Kasumi-1 (cell line): ENCODE measurements at places on chromosomes 2 and 18.
A peak's percentile ranks its signal among the peaks of the same experiment; 100 is the strongest.

- DNase-seq: no peak
These were observed 81.5 kb downstream of the NCKAP5 start for GRCh38 chr2:133486771-133487191.

- no peak for DNase-seq
These were observed 54.4 kb upstream of the ZNF397 start for GRCh38 chr18:35186291-35187034.

GRCh38 chr2:122545821-122546220 lies 790.4 kb downstream of the TSN start:
- DNase-seq: no peak

GRCh38 chr18:12886498-12887126 lies 2.6 kb upstream of the PTPN2 start:
- peak; percentile 35 for DNase-seq

- no peak for DNase-seq
These were observed 10.3 kb downstream of the SNED1 start for GRCh38 chr2:241008711-241009121.

DNA sequence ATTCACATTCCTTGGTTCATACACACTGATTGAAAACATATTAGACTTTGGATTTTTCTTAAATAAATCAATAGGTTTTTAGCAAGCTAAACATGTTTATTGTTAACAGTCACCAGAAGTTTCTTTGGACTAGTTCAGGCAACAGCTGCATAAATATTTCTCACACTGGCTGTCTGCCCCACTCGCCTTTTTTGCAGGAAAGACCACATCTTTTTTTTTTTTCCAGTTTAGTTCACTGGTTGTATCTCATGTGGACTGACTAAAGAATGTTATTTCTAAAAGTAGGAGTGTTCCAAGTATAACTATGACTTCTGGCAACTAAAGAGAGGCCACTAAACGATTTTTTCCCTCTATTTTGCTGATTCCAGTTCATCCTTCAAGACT lies 31.1 kb downstream of the SLC40A1 start:
- no peak for DNase-seq

GRCh38 chr18:8999872-9000271 lies 102.6 kb upstream of the NDUFV2 start:
- no peak for DNase-seq

DNA sequence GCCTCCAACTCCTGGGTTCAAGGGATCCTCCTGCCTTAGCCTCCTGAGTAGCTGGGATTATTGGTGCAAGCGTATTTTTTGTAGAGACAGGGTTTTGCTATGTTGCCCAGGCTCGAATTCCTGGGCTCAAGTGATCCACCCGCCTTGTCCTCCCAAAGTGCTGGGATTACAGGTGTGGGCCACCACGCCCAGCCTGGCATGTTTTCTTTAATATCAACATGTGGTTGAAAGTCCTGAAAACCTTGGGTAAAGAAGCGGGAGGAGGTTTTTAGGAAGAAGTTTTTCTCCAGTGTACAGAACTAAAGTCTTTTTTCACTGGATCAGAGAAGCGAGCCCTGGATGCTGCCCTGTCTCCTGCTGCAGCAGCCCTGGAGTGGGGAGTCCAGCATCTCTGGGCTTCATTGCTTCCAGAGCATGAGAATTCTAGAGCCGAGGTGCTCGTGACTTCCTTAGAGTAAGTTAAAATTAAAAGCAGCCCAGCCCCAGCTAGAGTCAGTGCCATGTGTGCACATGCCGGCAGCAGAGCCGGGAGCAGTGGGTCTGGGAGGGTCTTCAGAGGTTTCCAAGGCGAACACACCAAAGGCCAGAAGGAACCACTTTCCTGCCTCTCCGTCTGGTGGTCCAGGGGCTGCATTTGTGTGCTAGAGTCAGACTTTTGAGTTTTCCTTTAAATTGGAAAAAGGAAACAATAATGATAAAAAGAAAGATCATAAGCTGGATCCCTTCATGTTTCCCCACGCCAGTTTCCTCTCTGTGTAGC lies 31.2 kb downstream of the ITGB1BP1 start:
- DNase-seq: no peak

GRCh38 chr2:9702604-9703084 lies 71.8 kb upstream of the YWHAQ start:
- DNase-seq: no peak

GRCh38 chr18:37280701-37281393 lies 284.8 kb downstream of the CELF4 start:
- no peak for DNase-seq

DNA sequence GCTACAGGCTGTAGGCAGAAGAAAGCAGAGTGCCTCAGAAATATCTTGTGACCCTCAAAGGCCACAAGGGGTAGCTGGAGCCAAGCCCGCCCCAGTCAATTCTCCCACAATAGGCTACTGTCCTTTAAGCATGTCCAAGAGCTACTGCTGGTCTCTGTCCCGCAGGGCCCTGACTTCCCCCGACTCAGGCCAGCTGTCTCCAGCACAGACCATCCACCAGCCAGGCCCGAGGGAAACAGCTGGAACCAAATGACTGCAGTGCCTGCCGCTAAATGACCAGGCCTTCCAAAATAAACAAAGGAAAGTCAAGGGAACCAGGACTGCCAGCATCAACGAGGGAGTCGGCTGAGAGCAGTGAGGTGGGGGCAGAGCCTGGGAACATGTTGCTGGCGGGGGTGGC lies 36.7 kb downstream of the MCFD2 start:
- no peak for DNase-seq

- peak; percentile 71 for DNase-seq
These were observed at the start of gene TGIF1 for GRCh38 chr18:3450012-3450798. Gene TGIF1 (plus strand): TSS chr18:3450172. CDS start chr18:3450490, 318 bp downstream.

DNA sequence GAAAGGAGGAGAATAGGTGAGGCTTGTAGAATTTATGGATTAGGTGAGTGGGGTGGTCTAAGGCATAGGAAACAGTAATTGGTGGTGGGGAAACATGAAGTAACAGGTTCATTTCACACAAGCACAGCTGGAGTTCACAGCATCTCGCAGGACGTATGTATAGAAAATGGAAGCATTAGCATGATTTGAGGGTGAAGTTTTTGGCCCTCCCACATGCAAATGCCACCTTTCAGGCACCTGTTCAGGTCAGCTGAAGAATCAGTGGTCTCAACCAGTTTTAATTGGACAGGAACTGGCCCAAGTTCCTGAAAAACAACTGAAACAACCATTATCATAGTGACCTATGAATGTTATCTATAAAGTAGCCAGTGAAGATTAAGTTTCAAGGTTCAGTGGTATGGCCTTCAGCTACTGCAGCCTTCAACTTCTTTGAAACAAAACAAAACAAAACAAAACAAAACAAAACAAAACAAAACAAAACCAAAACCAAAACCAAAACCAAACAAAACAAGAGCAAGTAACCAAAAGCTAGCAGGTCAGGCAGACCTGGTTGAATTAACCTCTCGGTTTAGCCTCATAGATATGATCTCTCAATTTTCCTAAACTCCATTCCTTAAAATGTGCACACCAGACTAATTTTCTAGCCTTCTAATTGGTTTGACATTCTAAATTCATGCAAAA lies 102.1 kb upstream of the SPHKAP start:
- DNase-seq: no peak

- DNase-seq: no peak
These were observed 34.8 kb downstream of the ADNP2 start for GRCh38 chr18:80143881-80144280.

DNA sequence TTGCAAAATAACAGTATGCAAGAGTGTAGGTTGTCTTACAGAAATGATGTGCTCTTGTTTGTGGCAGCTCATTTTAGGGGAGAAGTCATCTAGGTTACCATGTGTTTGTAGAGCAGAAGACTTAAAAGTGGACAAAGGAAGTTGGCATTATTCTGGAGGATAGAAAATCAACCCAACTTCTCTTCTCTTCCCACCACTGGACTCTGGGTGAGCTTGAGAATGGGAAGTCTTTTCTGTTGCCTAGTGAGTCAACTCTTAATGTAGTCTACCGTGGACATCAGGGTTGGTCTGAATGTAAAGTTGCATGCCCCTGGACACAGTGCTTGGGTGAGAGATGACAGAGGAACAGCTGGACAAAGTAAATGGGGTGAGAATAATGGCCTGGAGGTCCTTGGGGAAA lies 98.3 kb downstream of the FMNL2 start:
- no peak for DNase-seq

GRCh38 chr2:162215162-162215561 lies 28.1 kb downstream of the FAP start:
- no peak for DNase-seq

GRCh38 chr18:8854962-8855361 lies 149.6 kb downstream of the MTCL1 start:
- no peak for DNase-seq

DNA sequence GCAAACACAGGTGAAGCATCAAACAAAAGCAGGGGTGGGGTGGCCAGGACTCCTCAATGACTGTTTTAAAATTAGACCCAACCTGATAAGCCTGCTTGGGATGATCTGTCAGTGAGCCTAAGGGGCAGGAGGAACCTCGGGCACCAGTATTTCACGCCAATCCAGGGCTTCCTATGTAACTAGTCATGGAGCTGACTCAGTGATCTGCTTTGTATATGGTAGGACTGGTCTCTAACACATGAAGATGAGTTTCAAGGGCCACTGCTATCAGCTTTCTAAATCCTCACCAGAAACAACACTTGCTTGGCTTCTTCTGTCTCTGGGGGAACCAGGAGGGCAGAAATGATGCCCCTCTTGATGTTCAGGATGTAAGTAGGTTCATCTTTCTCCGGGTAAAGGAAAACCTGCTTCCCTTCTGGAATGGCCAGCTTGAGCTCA lies 6.2 kb downstream of the APOB start:
- DNase-seq: no peak

DNA sequence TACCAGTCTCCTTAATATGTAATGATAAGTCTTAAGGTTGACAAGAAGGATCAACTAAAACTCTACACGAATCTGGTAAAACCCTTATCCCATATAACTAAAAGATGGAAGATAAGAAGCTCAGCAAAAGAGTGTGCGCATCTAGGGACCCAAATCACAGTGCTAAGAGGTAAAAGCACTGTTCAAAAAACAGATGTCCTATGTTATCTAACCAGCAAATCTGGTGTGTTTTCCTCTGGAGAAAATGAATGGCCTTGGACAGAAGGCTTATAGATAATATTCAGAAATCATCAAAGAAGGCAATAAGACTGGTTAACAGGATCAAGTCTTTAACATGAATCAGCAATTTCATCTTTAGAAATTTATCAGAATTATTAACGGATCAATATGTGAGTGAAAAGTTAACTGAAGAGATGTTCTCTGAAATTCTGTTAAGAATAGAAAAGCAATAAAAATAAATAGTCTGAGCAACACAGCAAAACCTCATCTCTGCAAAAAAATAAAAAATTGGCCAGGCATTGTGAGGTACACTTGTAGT lies 47.1 kb downstream of the RPRD1A start:
- no peak for DNase-seq

GRCh38 chr2:78353168-78353567 lies 672.3 kb upstream of the REG3G start:
- DNase-seq: peak; percentile 24

DNA sequence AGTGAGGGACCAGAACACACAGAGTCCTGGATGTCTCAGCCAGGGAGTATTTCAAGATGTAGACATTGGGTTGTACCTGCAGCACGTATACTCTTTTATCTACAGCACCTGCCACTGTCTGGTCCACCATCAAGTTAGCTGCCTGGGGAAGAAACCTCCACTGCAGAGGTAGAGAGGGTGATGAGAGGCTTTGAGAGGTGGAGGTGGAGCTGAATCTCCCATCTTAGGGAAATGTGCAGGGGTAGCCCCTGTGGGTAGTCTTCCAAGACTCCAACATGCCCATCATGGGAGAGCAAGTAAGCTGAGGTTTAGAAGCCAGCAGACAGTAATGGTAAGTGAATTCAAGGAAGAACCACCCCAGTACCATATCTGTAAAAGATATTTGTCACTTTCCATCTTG lies 93.3 kb upstream of the CELF4 start:
- DNase-seq: no peak

DNA sequence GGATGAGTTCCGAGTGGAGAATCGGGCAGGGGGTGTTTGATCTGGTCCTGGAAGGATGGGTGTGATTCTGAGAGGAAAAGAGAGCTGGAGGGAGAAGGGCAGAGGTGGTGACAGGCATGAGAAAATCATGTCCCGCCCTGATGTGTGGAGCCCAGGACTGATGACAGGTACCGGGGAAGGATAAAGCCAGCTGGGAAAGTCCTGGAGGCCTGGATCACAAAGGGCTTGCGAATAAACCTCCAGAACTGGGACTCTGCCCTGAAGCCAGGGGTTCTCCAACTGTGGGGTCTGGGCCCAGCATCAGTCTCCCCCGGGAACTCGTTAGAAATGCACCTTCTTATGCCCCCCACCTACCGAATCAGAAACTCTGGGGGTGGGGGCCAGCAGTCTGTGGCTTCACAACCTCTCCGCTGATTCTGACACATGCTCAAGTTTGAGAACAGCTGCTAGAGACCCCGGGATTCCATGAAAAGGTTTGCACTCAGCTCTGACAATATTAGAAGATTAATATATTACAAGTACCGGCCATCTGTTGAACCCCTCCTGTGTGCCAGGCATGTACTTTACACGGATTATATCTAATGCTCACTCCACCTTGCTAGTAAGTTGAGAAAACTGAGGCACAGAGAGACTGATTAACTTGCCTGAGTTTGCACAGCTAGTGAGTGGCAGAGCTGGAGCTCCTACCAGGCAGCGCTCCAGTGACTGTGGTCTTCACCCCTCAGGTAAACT lies 8.0 kb downstream of the TNFRSF11A start:
- DNase-seq: no peak

- DNase-seq: no peak
These were observed 674.1 kb downstream of the SUCLG1 start for GRCh38 chr2:83784947-83785346.

DNA sequence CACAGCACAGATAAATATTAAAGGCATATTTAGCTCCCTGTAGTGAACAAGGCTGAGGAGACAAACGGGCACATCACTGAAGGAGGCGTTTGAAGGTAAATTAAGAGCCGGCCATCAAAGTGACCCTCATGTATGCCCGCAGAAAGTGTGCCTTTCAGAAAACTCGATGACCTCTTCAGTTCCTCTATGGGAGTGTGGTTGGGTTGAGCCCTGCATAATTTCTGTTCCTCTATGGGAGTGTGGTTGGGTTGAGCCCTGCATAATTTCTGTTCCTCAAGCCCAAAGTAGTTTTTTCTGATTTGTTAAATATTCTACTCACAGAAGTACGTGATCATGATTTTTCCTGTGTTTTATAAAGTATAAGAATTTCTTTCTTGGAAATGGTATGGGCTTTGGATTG lies 568.5 kb downstream of the TSN start:
- no peak for DNase-seq

DNA sequence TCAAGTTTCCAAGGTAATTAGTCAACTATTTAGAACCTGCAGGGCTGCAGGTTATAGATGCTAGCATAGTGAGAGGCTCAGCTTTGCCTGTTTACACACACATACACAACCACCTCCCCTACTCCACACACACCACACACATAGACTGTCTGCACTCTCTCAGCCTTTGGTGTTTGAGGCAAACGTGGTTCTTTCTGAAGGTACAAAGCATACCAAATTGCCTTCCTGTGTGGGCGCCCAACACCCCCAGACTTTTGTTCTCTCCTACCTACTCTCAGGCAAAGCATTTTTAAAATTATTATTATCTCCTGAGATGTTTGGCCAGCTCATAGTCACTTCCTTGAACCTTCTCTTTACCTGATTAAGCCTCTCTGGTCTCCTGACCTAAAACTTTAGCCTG lies 44.9 kb downstream of the MYO3B start:
- DNase-seq: no peak
